ENCODE measurements at places on chromosomes 7 and 10. TPM values are rescaled to one million over a fixed set of nuclear protein-coding genes. Genes with fewer than 3 reads are reported as not detected.

The RASA4B gene
- total RNA-seq = 0.20 TPM

The LAMB1 gene
- total RNA-seq = 423 TPM

The CUBN gene
- 2.9 TPM for total RNA-seq

The GHRHR gene
- not detected for total RNA-seq

The FEZF1 gene
- not detected for total RNA-seq

Data from subcutaneous preadipocyte (primary cell).